ENCODE measurements at places on chromosomes 5 and 9.

- no peak for DNase-seq
Observed at GRCh38 chr5:147826361-147826760, 5.1 kb downstream of the SPINK1 start.

- no peak for DNase-seq
Observed at GRCh38 chr5:176979669-176980068, 26.9 kb downstream of the UIMC1 start.

- no peak for DNase-seq
Observed at GRCh38 chr9:118271331-118271730, 567.1 kb downstream of the TLR4 start.

GRCh38 chr5:43110606-43111170 lies 10.0 kb upstream of the ZNF131 start:
- no peak for DNase-seq

- DNase-seq = no peak
Observed at GRCh38 chr5:78758169-78758839, 109.7 kb upstream of the LHFPL2 start.

GRCh38 chr5:32598997-32599549 lies 13.7 kb downstream of the SUB1 start:
- DNase-seq = no peak

DNA sequence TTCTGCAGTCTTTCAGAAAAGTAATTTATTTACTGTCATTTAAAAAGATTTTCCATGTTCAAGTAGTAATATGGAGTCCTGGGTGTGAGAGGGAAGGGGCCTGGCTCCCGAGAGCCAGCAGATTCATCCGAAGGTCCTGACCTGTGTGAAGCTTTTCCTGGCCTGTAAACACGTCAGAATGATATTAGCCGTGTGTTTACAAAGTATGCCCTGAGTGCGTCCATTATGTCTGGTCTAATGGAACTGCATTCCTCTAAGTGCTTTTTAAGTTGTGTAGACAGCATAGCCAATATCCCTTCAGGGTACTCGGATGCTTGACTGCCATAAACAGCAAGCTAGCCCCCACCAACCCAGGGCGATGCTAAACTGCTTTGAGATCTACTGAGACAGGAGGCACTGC lies 495.2 kb downstream of the AGTPBP1 start:
- DNase-seq = no peak

DNA sequence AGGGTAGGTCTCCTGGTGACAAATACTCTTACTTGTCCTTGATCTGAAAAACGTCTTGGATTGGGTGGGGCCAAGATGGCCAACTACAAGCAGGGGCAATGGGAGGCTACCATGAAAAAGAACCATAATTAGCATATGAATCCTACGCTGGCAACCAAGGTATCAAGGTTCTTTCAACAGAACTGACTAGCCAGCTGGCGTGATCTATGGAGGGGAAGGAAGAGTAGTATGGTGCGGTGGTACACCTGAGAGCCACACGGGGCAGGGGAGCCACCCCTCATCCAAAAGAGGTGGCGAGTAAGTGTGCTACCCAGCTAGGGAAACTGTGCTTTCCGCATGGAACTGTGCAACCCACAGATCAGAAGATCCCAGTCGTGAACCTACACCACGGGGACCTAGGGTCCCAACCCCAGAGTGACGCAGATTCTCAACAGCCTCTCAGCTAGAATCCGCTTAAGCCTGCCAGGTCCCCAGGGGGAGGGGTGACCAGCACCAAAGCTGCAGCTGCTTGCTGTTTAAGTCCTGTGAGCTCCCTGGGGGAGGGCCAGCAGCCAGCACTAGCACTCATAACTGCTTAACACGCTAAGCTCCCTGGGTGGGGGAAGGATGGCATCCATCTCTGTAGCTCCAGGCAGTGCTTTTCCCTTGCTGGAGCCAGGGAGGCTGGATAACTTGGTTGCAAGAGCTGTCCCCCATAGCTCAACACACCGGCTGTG lies 334.8 kb downstream of the FBXL17 start:
- no peak for DNase-seq

- DNase-seq = no peak
Observed at GRCh38 chr5:9295466-9295801, 250.4 kb downstream of the SEMA5A start.

DNA sequence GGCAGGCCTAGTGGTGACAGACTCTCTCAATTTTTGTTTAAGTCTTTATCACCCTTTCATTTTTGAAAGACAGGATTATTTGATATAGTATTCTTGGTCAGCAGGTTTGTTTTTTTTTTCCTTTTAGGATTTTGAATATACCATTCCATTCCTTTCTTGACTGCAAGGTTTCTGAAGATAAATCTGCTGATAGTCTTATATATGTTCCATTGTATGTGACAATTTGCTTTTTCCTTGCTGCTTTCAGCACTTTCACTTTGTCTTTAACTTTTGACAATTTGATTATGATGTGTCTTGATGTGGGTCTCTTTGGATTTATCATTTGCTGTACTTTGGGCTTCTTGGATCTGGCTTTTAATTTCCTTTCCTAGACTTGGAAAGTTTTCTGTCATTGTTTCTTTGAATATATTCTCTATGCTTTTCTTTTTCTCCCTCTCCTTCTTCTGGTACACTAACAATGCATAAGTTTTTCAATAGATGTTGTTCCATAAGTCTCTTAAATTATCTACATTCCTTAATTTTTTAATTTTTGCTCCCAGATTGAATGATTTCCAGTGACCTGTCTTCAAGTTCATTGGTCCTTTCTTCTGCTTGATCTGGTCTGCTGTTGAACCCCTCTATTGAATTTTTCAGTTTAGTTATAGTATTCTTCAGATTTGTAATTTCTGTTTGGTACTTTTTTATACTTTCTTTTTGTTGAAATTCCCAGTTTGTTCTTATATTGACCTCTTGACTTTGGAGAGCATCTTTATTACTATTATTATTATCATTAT lies 14.6 kb upstream of the FBXW2 start:
- no peak for DNase-seq

DNA sequence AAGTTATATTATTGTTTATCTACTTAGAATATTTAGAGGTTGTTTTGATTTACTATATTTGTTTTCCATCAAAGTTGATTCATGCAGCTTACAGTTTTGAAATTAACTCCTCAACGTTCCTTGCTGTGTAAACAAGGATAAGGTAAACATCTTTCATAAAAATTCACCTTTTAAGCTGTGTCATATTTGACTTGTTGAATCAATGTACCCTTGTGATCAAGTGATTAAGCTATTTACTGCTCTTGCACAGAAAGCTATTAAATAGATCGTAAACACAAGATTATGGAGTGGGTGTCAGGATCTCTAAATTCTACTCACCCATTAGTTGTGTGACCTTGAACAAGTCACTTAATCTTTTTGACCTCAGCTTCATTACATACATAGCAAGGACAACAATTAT lies 2054.0 kb upstream of the NUDT12 start:
- DNase-seq = no peak

GRCh38 chr9:27210588-27210987 lies 86.4 kb downstream of the EQTN start:
- DNase-seq = no peak

- DNase-seq = no peak
Observed at GRCh38 chr9:38061326-38061977, 7.6 kb downstream of the SHB start.

- DNase-seq = no peak
Observed at GRCh38 chr5:141518618-141519015, 29.7 kb downstream of the PCDHGC5 start.

DNA sequence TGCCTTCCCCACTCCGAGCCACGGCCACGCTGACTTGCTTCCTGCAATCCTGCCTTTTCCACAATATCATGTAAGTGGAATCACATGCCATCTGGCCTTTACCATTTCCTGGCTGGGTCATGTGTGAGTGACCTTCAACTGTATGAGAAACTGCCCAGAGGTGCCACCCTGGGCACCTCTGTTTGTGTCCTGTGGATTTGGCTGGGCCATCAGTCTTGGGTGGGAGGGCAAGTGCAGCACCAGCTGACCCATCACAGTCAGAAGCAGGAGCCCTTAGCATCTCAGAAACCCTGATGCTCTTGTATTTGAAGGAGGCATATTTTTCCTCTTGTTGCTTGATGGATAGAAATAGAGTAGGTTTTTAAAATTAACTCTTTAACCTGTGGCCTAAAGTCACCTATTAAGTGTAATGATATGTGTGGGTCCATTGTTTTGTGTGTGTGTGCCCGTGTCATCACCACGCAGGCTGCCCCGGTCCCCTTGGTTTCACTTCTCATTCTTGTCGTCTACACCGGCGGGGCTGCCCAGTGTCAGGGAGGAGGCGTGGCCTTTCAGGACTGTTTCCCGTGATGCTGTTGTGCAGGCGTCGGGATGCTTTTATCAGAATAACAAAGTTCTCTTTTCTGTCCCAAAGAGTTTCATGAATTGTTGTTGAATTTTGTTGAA lies 52.1 kb upstream of the CACNA1B start:
- no peak for DNase-seq

DNA sequence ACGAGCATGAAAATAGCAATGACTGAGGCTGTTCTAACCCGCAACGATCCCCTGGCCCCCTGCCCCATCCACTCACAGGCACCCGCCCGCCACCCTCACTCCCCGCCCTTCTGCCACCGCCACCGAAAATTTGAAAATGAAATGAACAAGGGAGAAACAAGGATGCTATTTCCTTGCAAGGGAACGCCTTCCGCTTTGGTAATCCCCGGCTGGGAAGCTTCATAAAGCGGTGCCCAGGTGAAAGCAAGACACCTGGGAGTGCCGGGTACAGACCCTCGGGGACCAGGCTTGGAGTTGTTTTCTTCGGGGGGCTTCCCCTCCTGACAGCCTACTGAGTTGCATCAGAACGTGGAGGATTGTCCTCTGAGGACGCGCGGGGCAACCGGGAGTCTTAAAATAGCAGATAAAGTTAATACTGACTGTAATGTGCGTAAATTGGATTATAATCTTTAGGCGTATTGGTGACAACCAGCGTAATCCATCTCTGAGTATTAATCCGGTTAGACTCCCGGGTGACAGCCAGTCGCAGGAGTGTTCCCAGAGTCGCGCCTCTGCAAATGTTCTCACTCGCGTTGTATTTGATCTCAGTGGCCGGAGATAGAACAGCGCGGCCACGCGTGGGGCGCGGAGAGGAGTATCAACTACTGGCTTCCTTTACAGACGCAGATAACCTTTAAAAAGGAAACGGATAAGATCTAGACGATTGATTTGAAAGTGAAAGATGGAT lies 885 bp upstream of the MLLT3 start:
- DNase-seq = no peak

- DNase-seq = no peak
Observed at GRCh38 chr9:88011005-88011766, 36.9 kb upstream of the CDK20 start.

GRCh38 chr9:131635892-131636291 lies 90.6 kb downstream of the PRRT1B start:
- DNase-seq = no peak

GRCh38 chr5:38878391-38879077 lies 32.7 kb downstream of the OSMR start:
- DNase-seq = no peak

GRCh38 chr5:146731909-146732659 lies 146.5 kb downstream of the PPP2R2B start:
- DNase-seq = peak; percentile 47

GRCh38 chr5:170353961-170354360 lies 35.2 kb downstream of the KCNMB1 start:
- DNase-seq = no peak

- DNase-seq = no peak
Observed at GRCh38 chr5:140432916-140433315, 31.3 kb downstream of the ANKHD1 start.

DNA sequence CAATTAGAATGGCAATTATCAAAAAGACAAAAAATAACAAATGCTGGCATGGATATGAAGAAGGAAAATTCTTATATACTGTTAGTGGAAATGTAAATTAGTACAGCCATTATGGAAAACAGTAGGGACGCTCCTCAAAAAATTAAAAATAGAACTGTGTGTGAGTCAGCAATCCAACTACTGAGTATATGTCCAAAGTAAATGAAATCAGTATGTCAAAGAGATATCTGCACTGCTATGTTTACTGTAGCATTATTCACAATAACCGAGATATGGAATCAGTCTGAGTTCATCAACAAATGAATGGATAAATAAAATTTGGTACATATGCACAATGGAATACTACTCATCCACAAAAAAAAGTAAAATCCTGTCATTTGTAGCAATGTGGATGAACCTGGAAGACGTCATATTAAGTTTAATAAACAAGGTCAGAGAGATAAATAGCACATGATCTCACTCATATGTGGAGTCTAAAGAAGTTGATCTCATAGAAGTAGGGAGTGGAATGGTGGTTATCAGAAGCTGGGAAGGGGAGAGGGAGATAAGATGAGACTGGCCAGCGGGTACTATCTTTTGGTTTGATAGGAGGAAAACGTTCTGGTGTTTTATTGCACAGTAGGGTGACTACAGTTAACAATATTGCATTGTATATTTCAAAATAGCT lies 16.6 kb upstream of the SHC3 start:
- no peak for DNase-seq

DNA sequence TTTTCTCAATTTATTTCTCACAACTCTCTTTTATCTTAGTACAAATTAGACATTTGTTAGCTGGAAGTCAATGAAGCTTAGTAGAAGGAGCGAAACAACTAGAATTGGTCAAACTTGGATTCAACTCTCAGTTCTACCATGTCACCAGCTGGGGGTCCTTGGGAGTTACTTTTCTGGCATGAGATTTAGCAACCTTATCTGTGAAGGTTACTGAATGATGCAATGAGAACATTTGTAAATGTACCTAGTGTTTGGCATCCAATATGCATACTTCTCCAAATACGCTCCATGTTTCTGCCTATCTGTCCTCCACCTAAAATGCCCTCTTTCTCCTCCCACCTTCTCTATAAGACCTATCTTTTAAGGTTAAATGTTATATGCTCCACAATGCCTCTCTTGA lies 6.3 kb downstream of the HNRNPA0 start:
- no peak for DNase-seq

DNA sequence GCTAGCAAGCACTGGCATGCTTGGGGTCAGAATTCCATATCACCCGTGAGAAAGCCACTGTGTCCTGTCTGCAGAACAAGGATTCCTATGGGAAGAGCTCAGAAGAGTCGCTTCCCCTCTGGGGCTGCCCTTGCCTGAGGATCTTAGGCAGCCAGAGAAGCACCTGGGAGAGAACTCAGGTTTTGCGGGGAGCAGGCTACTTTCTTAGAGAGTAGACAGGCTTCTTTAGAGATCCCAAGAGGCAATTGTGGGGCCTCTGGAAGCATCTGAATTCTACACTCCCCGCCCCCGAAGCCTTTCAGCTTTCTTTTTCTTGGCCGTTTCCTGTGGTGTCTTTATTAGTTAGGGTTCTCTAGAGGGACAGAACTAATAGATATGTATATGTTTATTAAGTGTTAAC lies 40.9 kb downstream of the PHF2 start:
- no peak for DNase-seq

DNA sequence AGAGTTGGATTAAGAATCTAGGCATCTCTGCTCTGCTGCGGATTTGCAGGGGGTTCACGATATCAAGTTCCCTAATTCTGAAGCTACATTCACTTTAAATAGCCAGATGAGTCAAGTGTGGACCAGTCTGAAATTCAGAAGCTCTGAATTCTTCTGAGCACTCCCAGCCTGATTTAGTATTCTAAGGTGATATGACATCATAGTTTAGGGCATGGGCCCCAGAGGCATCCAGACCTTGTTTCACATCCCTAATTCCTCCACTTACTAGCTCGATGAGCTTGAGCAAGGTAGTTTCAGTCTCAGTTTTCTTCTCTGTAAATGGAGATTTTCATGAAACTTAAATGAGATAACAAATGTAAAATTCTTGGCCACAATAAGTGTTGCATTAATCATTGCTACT lies 65.2 kb downstream of the TMEM167A start:
- DNase-seq = no peak

GRCh38 chr5:127170918-127171600 lies 97.8 kb upstream of the C5orf63 start:
- no peak for DNase-seq

- no peak for DNase-seq
Observed at GRCh38 chr9:224026-224425, 9.4 kb downstream of the DOCK8 start.
